Choroid plexus epithelial cell (primary cell): ENCODE measurements at places on chromosomes 5 and 9.
A peak's percentile ranks its signal among the peaks of the same experiment; 100 is the strongest.

GRCh38 chr9:306907-307306, 92.2 kb downstream of the DOCK8 start:
- no peak for DNase-seq

DNA sequence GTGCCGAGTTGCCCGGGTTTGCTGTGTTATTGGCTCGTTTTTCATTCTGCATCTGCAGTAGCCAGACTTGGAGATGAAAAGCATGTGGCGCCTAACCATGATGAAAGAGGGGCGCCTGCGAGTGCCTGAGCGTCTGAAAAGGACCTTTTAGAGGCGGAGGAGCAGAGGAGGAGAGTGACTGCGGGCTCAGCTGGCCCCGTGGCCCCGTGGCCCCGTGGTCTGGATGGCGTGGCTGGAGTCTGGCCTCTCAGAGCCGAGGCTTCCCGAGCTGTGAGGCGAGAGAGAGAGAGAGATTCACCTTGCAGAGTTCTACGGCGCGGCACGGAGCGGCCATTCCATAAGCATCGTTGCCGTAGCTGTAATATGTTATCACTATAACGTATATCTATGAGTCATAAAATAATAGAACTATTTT, 55.3 kb upstream of the RNU6ATAC start:
- no peak for DNase-seq

DNA sequence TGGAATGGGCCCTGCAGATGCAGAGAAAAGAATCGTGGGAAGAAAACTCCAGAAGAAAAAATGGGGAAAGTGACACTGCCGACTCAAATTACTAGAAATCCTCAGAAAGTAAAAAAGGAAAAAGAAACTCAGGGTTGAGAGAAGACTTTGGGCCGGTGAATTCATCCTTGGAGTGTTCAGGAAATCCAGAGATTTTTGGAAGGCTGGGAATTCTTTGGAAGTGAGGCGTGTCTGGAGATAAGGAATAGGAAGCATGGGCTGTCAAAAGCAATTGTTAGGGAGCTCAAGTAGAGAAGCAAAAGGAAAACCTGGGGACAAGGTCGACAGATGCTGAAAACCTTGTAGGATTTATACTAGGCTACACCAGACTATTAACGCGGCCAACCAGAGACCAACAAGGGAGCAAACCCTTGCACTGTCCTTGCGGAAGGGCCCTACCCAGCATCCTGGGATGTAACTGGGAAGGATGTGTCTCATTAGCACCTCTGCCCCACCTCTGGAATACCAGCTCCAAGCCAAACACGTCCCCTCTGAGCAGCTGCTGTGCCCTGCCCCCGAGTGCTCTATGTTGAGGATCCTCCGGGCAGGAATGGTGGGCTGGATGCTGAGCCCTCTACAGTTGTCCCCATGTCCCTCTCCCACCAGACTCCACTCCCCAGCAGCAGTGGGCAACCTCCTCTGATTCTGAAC, 11.6 kb downstream of the DAB2IP start:
- no peak for DNase-seq

DNA sequence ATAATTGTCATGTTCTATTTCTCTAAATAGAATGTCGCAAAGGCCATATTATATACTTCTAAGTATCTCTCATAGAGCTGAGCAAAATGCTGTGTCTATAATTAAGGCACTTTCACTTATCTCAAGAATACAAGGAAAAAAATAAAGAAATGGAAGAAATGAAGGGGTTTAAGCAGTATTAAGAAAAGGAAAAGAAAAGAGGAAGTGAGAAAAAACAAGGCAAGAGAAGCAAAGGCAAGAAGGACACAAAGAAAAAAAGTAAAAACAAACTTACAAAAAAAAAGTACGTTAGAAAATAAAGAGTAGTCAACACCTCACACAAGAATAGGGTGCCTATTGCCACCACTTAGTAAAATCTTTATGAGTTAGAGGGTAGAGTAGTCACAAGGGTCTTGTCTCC, 506.2 kb downstream of the GABRG2 start:
- no peak for DNase-seq

- peak; percentile 71 for DNase-seq
Measured at GRCh38 chr5:126865299-126865698, 88.4 kb downstream of the LMNB1 start.

DNA sequence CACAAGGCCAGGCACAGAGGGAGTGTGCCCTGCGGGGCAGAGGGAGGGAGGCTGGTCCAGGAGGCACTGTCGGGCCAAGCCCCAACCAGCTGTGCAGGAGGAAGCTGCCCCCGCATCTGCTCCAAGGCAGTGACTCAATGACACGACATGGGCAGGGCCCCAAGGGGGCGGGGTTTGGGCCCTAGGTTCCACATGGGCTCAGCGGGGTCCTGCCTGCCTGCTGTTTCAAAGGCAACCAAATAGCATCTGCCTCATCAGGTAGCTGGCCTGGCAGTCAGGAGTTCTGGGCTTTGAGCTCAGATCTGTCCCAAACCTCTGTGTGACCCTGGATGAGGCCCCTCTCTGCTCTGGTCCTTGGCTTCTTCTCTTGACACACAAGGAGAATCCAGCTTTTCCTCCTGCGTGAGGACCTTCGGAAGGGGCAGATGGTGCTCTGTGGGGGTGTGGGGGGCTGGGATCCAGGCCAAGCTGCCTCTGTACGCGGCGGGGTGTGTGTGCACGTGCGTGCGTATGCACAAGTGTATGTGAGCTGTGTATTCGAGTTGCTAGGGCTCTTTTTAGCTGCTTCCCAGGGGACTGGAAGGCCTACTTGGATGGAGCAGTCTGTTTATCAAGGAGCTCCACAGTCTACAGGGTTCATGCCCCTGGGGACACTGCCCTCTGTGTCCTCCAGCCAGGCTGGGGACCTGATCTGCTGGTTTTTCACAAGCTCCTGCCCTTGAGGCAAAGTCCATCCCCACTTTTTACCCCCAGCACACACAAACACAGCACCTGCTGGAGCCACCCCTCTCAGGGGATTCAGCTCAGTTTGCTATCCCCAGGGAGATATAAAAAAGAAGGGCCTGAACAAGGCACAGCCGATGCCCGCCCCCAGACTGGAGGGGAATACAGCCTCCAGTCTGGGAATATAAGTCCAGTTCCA, 138.9 kb downstream of the RGS3 start:
- DNase-seq: peak; percentile 83

GRCh38 chr5:120638449-120638848, 174.3 kb downstream of the PRR16 start:
- DNase-seq: no peak

DNA sequence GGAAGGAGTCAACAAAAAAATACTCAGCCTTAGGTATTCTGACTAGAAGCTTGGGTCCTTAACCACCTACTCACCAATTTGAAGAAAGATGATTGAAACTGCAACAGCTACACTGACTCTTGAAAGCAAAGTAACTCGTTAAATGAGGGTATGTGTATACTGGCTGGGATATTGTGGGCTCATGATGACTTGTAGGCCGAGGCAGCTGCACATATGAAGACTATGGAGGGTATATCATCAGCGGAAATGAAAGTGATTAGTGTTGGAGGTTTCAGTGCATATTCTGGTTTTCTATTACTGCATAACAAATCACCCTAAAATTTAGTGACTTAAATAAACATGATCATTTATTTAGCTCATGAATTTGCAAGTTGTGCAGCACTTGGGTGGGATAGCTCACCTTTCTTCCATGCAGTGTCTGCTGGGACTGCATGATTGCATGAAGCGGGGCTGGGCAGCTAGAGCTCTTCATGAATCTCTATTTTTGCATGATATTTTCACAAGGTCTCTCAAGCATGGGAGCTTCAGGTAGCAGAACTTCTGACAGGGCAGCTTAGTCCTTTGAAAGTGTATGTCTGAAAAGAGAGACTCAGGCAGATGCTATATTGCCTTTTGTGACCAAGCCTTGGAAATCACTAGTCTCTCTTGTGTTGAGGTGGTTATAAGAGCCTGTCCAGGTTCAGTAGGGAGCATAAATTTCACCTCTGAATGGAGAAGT, 96.1 kb upstream of the CDKN2B start:
- DNase-seq: no peak

DNA sequence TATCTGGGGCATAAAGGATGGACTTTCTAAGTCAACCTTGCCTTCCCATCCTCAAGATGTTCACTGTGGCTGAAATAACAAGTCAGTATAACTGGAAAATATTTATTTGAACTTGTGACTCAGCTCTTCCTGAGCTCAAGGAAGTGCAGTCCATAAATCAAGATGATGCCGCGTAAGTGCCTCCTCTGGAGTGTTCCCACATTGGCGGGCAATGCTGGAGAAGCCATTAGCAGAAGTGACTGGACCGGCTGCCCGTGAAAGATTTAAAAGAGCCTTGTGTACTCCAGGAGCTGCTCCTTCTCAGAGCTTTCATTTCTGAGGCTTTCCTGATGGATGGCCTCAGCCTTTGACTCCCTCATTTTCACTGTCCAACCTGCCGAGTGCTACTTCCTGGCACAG, 17.4 kb downstream of the TMOD1 start:
- no peak for DNase-seq
